DMS153 (cell line): ENCODE measurements at places on chromosomes 5 and 9.
A peak's percentile ranks its signal among the peaks of the same experiment; 100 is the strongest.

GRCh38 chr9:115877852-115878438, 275.6 kb upstream of the PAPPA start:
- no peak for DNase-seq

GRCh38 chr5:122879076-122879475, 33.7 kb downstream of the SNX24 start:
- DNase-seq = no peak

DNA sequence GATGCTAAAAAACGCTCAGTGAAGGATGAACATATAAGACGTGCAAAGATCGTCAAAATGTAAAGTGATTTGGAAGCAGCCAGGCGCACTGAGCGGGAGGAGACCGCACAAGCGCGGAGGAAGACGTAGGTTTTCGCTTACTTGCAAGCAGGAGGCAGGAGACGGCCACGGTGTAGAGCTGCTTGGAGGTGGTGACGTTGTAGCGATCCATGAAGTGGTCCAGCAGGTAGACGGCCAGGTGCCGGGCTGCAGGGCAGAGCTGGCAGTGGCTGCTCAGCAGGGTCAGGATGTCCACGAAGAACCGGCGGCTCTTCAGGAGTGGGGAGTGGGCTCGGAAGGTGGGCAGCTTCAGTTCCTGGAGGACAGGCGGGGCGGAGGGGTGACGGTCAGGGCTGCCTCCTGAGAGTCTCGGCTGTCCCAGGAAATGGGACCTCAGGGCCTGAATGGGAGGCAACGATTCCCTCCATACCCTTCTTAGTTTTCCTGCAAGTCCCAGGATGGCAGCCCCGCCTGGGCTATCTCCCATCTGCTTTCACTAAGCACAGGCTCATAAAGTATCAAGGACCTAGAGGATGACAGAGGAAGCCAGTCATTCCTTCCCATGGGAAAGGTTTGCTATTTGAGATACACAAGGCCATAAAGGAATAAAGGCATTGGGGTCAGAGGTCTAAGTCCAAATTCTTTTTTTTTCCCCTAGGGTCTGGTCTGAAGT, 31.8 kb downstream of the CCNJL start:
- DNase-seq = no peak

DNA sequence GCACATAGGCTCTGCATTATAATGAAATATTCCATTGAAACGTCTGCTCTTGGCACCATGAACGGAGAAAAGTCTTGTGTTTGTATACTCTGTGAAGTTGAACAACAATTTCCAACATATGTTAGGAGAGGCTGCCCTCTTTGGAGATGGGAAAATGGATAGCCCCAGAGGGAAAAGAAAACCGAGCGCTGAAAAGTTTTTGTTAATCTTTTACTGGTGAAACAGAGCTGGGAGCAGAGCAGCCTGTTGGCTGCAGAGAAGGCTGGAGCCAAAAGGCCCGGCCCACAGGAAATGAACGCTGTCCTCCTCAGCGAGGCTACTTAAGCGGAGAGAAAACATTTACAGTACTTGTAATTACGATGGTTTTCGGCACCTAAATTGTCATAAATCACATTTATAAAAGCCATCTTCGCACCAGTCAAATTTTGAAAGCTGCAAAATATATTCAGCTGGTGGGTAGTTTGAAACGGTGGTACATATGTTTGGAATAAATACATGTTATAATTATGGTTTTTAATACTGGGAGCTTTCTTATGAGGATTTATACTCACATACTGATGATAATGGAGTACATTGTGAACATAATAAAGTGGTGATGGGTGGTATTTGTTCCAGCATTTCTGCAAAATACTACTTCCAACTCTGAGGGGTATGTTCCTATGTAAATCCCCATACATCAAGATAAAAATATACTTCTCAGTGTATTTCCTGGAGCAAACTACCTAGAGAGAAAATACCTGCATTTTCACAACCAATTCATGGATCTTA, 129.6 kb upstream of the CNTLN start:
- peak; percentile 44 for DNase-seq

DNA sequence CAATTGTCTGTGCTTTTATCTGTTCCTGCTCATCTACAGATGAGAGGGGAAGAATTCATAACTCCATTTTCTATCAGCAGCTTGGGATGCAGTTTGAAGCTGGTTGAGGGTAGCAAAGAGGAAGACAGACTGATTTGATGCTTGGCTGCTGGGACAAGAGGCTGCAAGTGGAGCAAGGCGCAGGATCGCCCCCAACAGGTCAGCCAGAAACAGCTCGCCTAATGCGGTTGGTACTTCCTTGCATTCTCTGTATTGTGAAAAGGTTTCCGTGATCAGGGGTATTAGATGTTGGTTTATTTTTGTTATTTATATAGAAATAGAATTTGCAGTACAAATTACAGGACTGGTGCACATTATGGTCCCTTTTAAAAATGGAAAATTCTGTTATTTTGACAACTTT, 40.6 kb downstream of the ZNF883 start:
- no peak for DNase-seq

GRCh38 chr9:113559834-113560800, 96.6 kb downstream of the RGS3 start:
- no peak for DNase-seq

- DNase-seq = no peak
Measured at GRCh38 chr9:90841213-90841612, 39.6 kb downstream of the SYK start.

- no peak for DNase-seq
Measured at GRCh38 chr5:10594591-10595210, 30.8 kb downstream of the ANKRD33B start.
